ENCODE measurements at places on chromosomes 2 and 18.

- DNase-seq, result no peak
Observed at GRCh38 chr2:146321175-146321574, 1523.7 kb upstream of the ACVR2A start.

DNA sequence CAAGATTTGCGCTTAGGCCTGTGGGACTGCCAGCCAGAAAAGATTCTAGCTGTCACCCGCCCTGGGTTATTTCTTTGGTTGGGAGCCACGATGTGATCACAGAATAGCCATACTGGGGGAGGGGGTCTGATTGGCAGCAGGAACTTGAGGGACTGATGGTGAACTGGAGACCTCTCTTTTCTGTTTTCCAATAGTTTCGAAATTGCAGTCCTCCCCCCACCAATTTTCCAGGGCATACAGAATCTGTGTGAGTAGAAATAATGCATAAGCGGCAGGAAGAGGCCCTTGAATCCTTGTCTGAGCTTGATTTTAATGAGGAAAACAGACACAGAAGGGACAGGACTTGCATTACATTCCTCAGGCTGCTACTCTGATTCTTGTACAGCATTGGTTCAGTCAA, 2.2 kb upstream of the POLR2D start:
- no peak for DNase-seq

DNA sequence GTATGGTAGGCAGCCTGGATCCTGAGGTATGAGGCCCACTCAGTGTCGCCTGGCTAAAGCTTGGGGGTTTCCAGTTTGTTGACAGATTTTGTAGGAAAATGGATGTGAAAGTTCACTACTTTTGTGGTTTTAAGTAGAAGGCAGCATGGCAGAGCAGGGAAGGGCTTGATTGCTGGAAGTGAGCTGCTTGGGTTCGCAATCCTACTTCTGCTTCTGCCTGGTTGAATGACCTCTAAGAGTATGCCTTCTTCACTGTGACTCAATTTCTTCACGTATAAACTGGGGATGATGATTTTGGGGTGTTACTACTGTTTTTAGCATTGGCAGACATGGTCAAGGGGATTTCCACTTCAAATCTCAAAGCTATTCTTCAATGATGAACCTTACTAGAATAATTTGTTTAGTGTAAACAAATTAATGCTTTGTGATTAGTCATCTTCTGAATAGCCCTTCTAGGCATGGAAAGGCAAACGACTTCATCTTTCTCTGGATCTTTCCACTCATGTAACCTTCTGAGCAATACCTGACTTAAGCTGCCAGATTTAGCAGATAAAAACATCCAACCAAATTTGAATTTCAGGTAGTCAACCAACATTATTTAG, 13.2 kb downstream of the BMP10 start:
- no peak for DNase-seq

DNA sequence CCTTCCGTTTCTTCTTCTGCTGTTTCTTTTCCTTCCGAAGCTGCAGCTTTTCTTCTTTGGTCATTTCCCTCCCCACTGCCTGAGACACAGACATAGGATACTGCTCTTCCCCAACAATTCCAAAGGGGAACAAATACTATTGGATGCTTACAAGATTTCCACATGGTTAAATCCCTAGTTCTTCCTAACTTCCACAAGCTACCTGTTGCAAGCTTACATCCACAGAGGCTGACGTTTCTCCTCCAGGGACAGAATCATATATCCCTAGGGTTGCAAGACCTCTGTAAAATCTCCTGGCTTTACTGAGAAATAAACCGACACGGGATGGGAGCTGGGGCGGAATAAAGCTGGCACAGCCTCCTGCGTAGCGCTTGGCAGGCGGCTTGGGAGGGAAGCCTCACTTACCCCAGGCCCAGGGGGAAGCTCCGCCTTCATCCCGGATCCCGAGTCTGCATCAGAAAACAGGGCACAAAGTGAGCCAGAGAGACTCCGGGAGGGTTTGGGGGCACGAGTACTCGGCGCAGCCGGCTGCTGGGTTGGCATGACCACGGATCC, 590 bp downstream of the EIF2B4 start:
- peak; percentile 69 for DNase-seq

DNA sequence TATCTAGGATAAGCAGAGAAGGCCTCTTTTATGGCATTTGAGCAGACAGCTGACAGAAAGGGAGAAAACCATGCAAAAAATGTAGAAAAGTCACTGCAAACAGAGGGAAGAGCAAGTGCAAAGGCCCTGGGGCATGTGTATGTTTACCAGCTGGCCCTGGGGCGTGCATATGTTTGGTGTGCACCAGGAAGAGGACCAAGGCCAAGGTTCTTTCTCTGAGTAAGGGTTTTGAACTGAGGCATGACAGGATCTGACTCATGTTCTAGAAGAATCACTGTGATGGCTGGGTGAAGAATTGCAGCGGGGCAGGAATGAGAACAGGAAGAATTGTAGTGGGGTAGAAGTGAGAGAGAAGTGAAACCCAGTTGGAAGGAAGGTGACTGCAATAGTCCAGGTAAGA, 69.6 kb downstream of the STEAP3 start:
- DNase-seq, result no peak

DNA sequence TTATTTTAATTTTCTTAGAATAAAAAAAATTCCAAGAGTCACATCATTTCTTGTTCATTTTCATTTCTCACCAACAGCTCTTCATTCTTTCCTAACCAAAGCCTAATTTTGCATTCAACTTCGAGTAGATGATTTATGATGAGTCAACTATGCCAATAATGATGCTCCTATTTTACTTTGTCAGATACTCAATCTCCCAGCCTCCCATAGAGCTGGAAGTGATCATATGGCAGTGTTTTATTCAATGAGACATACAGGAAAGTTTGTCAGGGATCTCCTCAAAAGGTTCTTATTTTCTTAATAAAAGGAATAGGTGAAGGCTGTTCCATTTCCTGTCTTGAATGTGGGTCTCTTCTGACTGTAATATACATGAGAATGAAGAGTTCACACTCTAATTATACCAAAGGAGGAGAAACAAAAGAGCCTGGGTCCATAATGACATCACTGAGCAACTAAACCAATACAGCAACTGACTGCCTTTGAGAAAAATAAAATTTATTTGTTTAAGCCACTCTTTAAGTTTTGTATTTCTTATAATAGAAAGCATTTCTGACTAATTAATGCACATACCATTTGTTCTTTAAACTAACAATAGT, 231.2 kb upstream of the CYP26B1 start:
- no peak for DNase-seq

- no peak for DNase-seq
Observed at GRCh38 chr2:126909366-126909765, 10.7 kb downstream of the TEX51 start.
